Kidney (tissue), 22 donors: ENCODE measurements at places on chromosomes 6 and 20. TPM values are rescaled to one million over a fixed set of nuclear protein-coding genes. Genes with fewer than 3 reads are reported as not detected.

- DNase-seq = no peak
- H3K27ac ChIP-seq = no peak overlapping the region
- H3K36me3 ChIP-seq = no peaks in the 10 kb centered on the region
- H3K4me1 ChIP-seq = no peaks in the 10 kb centered on the region
Measured at GRCh38 chr6:36713846-36714245, 16.2 kb downstream of the RAB44 start.

DNA sequence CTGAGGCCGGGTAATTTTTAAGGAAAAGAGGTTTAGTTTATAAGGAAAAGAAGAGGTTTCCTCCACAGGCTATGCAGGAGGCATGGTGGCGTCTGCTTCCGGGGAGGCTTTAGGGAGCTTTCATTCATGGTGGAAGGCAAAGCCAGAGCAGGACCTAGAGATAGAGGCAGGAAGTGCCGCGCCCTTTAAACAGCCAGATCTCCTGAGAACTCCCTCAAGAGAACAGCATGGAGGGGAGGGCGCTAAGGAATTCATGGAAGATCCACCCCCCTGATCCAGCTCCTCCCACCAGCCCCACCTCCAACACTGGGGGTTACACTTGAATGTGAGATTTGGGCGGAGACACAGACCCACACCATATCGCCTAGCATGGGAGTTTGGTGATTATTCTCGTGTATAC lies 13.9 kb upstream of the DACT2 start:
- DNase-seq = no peak
- no peaks in the 10 kb centered on the region for H3K4me1 ChIP-seq
- no peak overlapping the region for H3K27ac ChIP-seq
- no peaks in the 10 kb centered on the region for H3K27me3 ChIP-seq
- H3K36me3 ChIP-seq = no peaks in the 10 kb centered on the region
- H3K4me3 ChIP-seq = no peak overlapping the region

MAP7 gene
- 40.0 TPM for total RNA-seq

- no peak overlapping the region for H3K4me3 ChIP-seq
- no peaks in the 10 kb centered on the region for H3K4me1 ChIP-seq
- no peaks in the 10 kb centered on the region for H3K27me3 ChIP-seq
- DNase-seq = no peak
Measured at GRCh38 chr20:59322585-59323454, 22.4 kb downstream of the EDN3 start.
